ENCODE measurements at places on chromosomes 16 and 17.

- DNase-seq: no peak
Measured at GRCh38 chr17:64503341-64503740, 2.7 kb downstream of the DDX5 start.

- no peak for DNase-seq
Measured at GRCh38 chr17:44687756-44688155, 1.8 kb downstream of the CCDC43 start.

DNA sequence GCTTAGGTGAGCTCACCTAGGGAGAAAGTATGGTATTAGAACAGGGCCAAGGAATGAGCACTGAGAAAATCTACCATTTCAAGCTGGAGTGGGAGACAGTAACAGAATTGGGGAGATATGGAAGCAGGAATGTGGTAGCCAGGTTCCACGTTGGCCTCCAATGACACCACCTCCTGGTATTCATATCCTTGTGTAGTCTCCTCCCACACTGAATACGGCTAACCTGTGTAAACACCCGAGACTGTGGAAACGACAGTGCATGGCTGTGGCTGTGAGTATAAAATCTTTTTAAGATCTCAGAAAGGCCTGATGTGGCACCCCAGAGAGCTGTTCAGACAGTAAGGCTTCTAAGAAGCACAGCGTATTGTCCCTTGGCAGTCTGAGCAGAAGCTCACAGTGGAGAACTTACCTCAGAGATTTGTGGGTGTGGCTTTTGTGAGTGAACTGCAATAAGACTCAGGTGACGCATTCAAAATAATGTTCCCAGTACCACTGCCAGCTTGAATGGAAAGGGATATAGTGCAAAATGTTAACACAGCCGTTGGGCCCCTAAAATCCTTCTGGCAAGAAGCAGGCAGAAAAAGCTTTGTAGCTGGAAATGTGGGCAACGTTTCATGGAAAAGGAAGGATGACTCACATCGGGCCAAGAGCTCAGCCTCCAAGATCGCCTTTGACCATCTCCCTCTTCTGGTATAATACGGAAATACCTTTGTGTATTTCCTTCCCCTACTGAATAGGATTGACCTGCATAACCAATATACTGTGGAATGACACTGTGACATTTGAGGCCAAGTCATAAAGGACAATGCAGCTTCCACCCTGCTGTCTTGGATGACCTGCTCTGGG, 14.4 kb downstream of the SDR42E1 start:
- DNase-seq: no peak

DNA sequence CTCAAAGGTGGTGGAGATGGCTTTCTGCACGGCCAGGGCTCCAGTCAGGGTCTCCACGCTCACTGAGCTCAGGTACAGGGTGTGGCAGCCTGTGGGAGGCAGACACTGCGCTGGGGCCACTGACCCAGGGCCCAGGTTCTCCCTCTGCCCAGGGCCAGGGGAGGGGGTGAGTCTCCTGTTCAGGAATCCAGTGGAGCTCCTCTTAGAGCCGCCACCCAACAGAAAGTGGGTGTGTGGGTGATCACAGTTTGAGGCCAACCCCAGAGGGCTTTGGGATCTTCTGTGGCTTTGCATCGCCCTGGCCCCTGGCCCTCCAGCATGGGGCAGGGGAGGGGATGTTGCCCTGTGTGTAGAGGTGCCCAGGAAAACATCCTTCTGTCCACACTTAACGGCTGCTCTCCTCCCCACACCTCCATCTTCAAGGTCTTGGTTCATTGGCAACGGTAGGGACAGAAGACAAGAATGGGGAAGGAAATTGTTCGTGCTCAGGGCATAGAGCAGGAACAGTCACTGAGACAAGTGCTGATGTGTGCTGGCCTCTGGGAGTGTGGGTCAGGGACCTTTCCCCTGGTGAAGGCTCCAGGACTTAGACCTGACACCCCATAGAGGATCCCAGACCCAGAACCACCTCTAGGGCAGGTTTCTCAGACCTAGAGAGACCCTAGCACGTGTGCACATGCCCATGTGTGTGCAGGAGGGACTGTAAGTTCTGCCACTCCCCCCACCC, 21.5 kb downstream of the TNS4 start:
- DNase-seq: no peak

DNA sequence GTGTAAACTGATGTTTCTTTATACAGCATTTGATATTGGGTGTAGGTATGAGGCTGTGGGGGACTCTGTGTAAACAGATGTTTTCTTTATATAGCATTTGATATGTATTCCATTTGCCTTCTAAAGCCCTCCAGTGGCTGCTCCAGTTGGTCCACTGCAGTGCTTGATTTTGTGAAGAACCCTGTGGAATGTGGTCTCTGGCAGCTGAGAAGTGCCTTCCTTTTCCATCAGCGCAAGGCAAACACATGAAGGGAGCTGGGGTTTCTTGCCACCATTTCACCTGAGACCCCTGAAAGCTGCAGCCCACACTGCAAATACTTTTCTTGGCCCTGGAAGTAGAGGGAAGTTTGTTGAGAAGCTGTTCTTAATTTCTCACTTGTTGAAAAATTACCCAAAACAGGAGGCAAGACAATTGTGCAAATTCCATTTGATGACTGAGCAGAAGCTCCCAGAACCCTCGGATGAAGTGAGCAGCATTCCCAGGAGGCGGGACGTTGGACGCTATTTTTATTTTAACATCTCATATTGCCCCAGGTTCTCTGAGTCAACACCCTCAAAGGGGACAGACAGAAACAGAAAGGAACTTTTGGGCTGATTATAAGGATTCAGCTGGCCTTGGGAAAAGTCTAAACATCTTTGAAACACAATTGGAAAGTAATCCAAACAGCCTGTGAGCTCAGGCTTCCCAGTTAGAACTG, 158.5 kb upstream of the RPH3AL start:
- no peak for DNase-seq

GRCh38 chr16:30142672-30143346, 19.8 kb upstream of the MAPK3 start:
- DNase-seq: no peak

- no peak for DNase-seq
Measured at GRCh38 chr17:49565948-49566491, 9.7 kb upstream of the NXPH3 start.
